ENCODE measurements at places on chromosomes 3 and 15. TPM values are rescaled to one million over a fixed set of nuclear protein-coding genes. Genes with fewer than 3 reads are reported as not detected.

The FANCD2OS gene
- not detected for total RNA-seq

The IGSF10 gene
- total RNA-seq: 1.8 TPM

The GOLGA8H gene
- total RNA-seq: 0.34 TPM

GRCh38 chr3:52682016-52682415, 3.7 kb downstream of the PBRM1 start:
- peak overlapping the region; percentile 85 for H3K27ac ChIP-seq
- DNase-seq: no peak
- peaks cover 16% of the 10 kb centered on the region for H3K36me3 ChIP-seq
- H3K4me1 ChIP-seq: peaks cover 32% of the 10 kb centered on the region

GRCh38 chr3:48402281-48402732, 27.6 kb downstream of the PLXNB1 start:
- H3K27me3 ChIP-seq: no peaks in the 10 kb centered on the region
- peaks cover 18% of the 10 kb centered on the region for H3K36me3 ChIP-seq
- H3K4me3 ChIP-seq: no peak overlapping the region
- no peak for DNase-seq
- H3K27ac ChIP-seq: peak overlapping the region; percentile 74
- peaks cover 9% of the 10 kb centered on the region for H3K4me1 ChIP-seq

DNA sequence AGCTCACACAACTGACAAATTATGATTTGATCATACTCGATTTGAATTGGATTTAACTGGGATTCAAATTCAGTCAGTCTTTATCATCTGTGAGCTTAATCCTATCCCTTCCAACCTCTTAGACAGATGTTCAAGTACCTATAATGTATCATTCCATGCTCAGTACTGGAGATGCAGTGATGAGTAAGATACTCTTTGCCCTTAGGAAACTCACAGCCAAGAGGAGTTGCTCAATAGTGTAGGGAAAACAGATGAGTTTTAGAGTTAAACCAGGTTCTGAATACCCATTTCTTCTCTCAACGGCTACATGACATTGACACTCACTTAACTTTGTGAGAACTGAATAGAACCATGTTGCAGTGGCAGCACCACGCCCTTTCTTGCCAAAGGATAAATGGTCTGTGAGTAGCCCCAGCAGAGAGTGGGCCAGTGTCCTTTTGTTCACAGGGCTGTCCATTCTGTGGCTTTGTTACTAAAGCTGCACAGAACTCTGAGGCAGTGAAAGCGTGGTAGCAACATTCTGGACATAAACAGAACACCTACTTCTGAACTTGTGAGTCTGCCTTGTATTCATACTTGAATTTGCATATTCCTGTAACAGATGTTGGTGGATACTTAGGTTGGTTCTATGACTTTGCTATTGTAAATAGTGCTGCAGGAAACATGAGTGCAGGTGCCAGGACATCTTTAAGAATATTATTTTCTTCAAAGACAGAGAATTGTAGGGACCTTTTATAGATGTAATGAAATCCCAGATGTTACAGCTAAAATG, 91.6 kb downstream of the RASA2 start:
- H3K27ac ChIP-seq: peak overlapping the region; percentile 62
- peaks cover 3% of the 10 kb centered on the region for H3K36me3 ChIP-seq
- H3K4me1 ChIP-seq: peaks cover 11% of the 10 kb centered on the region
- no peak for DNase-seq
- H3K4me3 ChIP-seq: no peak overlapping the region

- peaks cover 6% of the 10 kb centered on the region for H3K36me3 ChIP-seq
- DNase-seq: no peak
- H3K4me3 ChIP-seq: peak overlapping the region; percentile 91
- no peaks in the 10 kb centered on the region for H3K27me3 ChIP-seq
Measured at GRCh38 chr3:49470714-49471420, 800 bp downstream of the DAG1 start.

DNA sequence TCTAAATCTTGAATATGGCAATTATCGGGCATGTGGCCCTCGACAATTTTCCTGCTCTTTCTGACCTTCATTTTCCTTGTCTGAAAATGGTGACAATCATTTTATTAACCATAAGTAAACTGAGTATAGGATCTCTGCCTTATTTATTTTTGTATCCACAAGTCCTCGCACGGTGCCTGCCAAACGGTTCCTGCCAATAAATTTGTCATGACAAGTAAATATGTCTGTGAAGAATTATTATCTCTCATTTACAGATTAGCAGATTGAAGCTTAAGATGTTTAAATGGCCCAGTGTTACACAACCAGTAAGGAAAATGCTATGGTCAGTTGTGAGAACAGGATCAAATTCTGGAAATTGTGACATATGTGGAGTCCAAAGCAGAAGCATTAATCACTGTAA, 65.9 kb upstream of the ARL6 start:
- no peak for DNase-seq
- no peaks in the 10 kb centered on the region for H3K36me3 ChIP-seq
- H3K27me3 ChIP-seq: no peaks in the 10 kb centered on the region
- H3K27ac ChIP-seq: no peak overlapping the region

The SH3GL3 gene
- 1.2 TPM for total RNA-seq

DNA sequence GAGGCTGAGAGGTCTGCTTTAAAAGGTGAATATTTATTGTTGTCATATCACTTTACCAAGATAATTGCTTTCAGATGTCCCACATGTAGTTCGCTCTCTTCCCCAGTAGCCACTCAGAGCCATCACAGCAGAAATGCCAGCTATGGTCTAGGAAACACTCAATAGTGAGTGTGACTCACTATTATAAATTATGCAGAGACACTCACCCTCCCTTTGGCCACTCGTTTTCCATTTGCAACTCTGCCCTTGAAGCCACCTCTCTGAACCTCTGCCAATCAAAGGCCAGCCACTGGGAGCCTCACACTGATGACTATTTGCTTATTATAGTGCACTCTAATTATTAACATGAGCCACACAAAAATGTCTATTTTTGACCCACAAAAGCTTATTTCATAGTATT, 328.1 kb upstream of the ATP10A start:
- H3K4me1 ChIP-seq: no peaks in the 10 kb centered on the region
- DNase-seq: no peak
- no peaks in the 10 kb centered on the region for H3K36me3 ChIP-seq

DNA sequence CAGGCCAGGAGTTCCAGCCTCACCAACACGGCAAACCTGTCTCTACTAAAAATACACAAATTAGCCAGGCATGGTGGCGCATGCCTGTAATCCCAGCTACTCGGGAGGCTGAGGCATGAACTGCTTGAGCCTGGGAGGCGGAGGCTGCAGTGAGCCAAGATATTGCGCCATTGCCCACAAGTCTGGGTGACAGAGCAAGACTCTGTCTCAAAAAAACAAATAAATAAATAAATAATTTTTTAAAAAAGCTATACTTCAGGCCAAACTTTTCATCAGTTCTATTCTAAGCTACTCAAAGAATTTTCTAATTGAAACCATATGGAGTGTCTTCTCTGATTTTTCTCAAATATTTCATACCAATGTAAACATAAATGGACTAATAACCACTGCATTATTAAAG, 43.5 kb downstream of the PHC3 start:
- peaks cover 2% of the 10 kb centered on the region for H3K4me1 ChIP-seq
- no peak for DNase-seq
- peaks cover 24% of the 10 kb centered on the region for H3K36me3 ChIP-seq
- no peak overlapping the region for H3K4me3 ChIP-seq

- H3K36me3 ChIP-seq: peaks cover 6% of the 10 kb centered on the region
- DNase-seq: no peak
- no peak overlapping the region for H3K27ac ChIP-seq
- peaks cover 6% of the 10 kb centered on the region for H3K4me1 ChIP-seq
- H3K27me3 ChIP-seq: no peaks in the 10 kb centered on the region
Measured at GRCh38 chr15:67506775-67507747, 13.9 kb upstream of the C15orf61 start.

The CCR9 gene
- total RNA-seq: not detected

The AGBL1 gene
- total RNA-seq: not detected

The MYEF2 gene
- total RNA-seq: 126 TPM

The ANKRD34C gene
- not detected for total RNA-seq

DNA sequence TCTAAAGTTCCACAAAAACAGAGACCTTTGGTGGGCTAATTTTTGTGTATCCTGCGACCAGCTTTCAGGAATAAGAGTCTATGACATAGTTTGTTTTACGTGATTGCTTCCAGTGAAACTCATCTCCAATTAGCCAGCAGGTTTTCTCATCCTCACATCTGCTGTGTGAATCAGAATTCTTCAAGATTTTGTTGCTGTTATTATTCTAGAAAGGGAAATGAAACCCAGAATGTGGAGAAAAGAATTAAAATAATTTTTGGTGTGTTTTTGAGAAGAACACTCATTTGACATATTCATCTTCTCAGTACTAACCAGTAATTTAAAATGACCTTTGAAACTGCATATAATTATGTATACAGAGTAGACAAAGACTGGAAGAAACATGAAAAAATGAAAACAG, 175.9 kb downstream of the USP13 start:
- no peak overlapping the region for H3K27ac ChIP-seq
- DNase-seq: no peak
- H3K4me1 ChIP-seq: peaks cover 40% of the 10 kb centered on the region
- H3K36me3 ChIP-seq: no peaks in the 10 kb centered on the region
- peaks cover 5% of the 10 kb centered on the region for H3K27me3 ChIP-seq

DNA sequence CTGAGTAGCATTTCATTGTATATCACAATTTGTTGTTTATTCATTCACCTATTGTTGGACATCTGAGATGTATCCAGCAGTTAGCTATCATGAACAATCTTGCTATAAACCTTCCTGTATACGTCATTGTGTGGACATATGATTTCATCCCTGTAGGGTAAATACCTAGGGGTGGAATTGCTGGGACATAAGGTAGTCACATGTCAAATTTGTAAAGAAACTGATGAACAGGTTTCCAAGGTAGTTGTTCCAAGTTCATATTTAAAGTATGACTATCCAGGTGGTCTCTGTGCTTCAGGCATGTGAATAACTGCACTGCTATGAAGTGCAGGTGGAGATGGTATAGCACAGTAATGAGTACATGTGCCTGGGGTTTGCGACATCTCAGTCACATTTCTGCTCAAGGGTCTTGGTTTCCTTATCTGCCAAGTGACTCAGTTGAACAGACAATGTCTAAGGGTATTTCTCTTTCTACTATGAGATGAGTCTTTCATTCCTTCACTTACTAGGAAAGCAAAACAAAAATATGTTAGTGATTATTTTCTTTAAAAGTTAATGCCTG, 229.0 kb upstream of the HES1 start:
- H3K27ac ChIP-seq: no peak overlapping the region
- DNase-seq: no peak
- no peak overlapping the region for H3K4me3 ChIP-seq
- no peaks in the 10 kb centered on the region for H3K36me3 ChIP-seq

GRCh38 chr15:91939403-91939831, 85.9 kb downstream of the SLCO3A1 start:
- peaks cover 14% of the 10 kb centered on the region for H3K4me1 ChIP-seq
- H3K27me3 ChIP-seq: peaks cover 9% of the 10 kb centered on the region
- no peak for DNase-seq
- H3K4me3 ChIP-seq: no peak overlapping the region

GRCh38 chr3:105527949-105528348, 161.2 kb downstream of the ALCAM start:
- H3K27me3 ChIP-seq: no peaks in the 10 kb centered on the region
- no peak overlapping the region for H3K4me3 ChIP-seq
- H3K36me3 ChIP-seq: no peaks in the 10 kb centered on the region
- DNase-seq: no peak
- H3K27ac ChIP-seq: no peak overlapping the region

- no peak overlapping the region for H3K27ac ChIP-seq
- H3K4me1 ChIP-seq: no peaks in the 10 kb centered on the region
- no peak for DNase-seq
Measured at GRCh38 chr3:130941793-130942192, 47.9 kb downstream of the ATP2C1 start.

DNA sequence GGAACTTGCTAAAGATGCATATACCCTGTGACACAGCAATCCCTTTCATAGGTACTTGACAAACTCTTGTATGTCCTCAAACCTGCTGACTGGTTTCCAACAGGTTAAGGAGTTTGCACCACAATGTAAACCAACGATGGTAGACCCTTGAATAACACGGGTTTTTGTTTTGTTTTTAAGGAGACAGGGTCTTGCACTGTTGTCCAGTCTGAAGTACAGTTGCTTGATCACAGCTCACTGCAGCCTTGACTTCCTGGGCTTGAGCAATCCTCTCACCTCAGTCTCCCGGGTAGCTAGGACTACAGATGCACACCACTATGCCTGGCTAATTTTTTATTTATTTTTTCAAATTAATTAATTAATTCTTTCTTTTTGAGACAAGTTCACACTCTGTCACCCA, 23.3 kb downstream of the SIN3A start:
- no peak for DNase-seq
- peaks cover 14% of the 10 kb centered on the region for H3K4me1 ChIP-seq
- H3K4me3 ChIP-seq: no peak overlapping the region
- peaks cover 14% of the 10 kb centered on the region for H3K36me3 ChIP-seq
- H3K27me3 ChIP-seq: no peaks in the 10 kb centered on the region

The FEZF2 gene
- total RNA-seq: not detected

The CHL1 gene
- 32.5 TPM for total RNA-seq

- H3K27ac ChIP-seq: no peak overlapping the region
- no peak for DNase-seq
- peaks cover 61% of the 10 kb centered on the region for H3K27me3 ChIP-seq
- H3K4me1 ChIP-seq: peaks cover 38% of the 10 kb centered on the region
Measured at GRCh38 chr3:182182531-182182968, 470.8 kb downstream of the SOX2 start.

- no peak overlapping the region for H3K27ac ChIP-seq
- DNase-seq: no peak
- peaks cover 1% of the 10 kb centered on the region for H3K36me3 ChIP-seq
Measured at GRCh38 chr15:78044407-78045155, 32.9 kb downstream of the TBC1D2B start.

The DUOXA1 gene
- total RNA-seq: 1.4 TPM

The IL5RA gene
- 0.11 TPM for total RNA-seq

- DNase-seq: no peak
- peaks cover 5% of the 10 kb centered on the region for H3K4me1 ChIP-seq
- no peaks in the 10 kb centered on the region for H3K36me3 ChIP-seq
- H3K27me3 ChIP-seq: no peaks in the 10 kb centered on the region
- H3K27ac ChIP-seq: no peak overlapping the region
Measured at GRCh38 chr3:66836363-66837152, 161.5 kb upstream of the KBTBD8 start.
